Activated naive CD4-positive, alpha-beta T cell treated with anti-CD3 and anti-CD28 coated beads for 36 hours (primary cell): ENCODE measurements at places on chromosomes 5 and 9.
A peak's percentile ranks its signal among the peaks of the same experiment; 100 is the strongest.

GRCh38 chr9:93222890-93223259 is 38.9 kb downstream of the WNK2 start:
- DNase-seq, result no peak

GRCh38 chr9:133593587-133594253 is 15.5 kb downstream of the FAM163B start:
- no peak for DNase-seq

- no peak for DNase-seq
These were observed 283.6 kb downstream of the EBF1 start for GRCh38 chr5:158816011-158816696.

GRCh38 chr9:27361492-27361891 is 64.5 kb upstream of the EQTN start:
- DNase-seq, result no peak

- DNase-seq, result no peak
These were observed 6.6 kb downstream of the SPATA31E1 start for GRCh38 chr9:87889065-87889881.

DNA sequence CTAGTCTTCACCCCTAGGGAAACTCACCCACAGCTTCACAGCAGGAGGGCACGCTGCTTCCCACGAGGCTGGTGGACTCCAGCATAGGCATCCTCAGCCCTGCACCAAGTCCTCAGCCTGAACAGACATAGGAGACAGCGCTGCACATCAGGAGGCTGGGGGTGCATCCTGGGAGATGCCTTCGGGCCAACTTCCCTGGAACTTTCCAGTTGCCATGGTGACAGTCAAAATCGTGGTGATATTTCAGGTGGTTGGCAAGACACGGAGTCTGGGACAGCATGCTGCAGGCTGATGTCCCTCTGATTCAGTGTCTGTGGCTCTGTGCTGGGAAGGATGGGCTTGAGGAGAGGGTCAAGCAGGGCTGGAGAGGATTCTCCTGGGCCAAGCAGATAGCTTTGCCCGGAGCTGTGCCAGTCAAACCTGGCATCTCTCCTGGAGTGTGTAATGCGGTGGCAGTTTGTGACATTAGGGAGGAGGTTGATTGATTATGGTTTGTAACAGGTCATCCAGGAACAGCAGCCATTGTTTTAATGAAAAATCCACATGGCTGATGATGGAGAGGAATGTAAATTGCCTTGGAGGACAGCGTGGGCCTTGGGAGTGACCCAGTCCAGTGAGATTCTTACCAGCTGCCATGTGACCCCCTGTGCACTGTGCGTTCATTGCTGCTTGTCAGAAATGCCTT is 35.6 kb upstream of the SEMA4D start:
- DNase-seq, result no peak

DNA sequence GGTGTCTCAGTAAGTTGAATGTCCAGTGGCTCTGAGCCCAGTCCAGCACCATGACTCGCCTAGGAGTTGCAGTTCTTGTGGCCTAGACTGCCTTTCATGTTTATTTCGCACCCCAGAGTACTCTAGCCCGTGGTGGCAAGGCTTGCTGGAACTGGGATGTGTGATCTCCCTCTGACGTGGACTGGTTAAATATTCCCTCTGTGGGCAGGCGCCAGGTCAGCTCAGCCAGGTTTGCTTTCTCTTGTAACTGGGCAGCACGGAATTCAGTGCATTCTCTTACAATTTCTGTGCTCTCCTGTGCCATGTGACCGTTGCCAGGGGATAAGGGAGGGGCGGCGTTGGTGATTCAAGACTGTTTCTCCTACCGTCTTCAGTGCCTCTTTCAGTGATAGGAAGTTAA is 270.8 kb downstream of the KDM4C start:
- no peak for DNase-seq

GRCh38 chr9:16921855-16922254 is 51.4 kb upstream of the BNC2 start:
- DNase-seq, result no peak

DNA sequence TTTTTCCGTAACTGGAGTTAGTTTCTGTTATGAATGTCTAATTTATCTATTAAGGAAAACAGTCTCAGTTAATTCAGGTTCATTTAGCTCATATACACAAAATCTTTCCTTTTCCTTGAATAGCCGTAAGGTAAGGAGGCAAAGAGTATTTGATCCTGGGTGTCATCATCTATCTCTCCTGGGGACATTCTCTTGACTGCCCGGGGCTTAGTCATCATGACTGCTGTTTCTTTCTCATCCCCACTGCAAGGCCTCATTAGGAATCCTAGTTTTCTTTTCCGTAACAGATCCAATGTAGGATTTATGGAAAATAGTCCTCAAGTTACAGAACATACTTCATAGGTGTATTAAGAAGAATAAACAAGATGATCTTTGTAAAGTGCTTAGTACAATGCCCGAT is 134.9 kb upstream of the CHD1 start:
- DNase-seq, result no peak

GRCh38 chr5:11560915-11561697 is 343.1 kb downstream of the CTNND2 start:
- DNase-seq, result no peak

DNA sequence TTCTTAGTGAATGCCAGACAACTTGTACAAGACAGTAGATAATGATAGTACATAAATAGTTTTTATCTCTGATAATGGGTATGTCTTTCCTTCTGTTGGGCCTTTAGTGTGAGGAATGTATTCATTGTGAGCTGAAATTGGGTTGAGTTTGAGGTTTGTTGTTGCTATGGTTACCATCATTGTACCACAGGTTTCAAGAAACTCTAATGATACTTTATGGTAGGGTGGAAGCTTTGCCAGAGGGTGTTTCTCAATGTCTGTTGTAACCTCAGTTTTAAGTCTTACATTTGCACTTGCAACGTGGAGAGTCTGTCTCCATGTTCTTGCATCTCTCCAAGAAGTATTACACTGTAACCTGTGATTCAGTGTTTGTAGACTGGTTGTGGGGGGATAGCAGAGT is 1550.1 kb downstream of the MAT2B start:
- DNase-seq, result no peak

- no peak for DNase-seq
These were observed 71.1 kb downstream of the FBXL7 start for GRCh38 chr5:15571081-15571480.

DNA sequence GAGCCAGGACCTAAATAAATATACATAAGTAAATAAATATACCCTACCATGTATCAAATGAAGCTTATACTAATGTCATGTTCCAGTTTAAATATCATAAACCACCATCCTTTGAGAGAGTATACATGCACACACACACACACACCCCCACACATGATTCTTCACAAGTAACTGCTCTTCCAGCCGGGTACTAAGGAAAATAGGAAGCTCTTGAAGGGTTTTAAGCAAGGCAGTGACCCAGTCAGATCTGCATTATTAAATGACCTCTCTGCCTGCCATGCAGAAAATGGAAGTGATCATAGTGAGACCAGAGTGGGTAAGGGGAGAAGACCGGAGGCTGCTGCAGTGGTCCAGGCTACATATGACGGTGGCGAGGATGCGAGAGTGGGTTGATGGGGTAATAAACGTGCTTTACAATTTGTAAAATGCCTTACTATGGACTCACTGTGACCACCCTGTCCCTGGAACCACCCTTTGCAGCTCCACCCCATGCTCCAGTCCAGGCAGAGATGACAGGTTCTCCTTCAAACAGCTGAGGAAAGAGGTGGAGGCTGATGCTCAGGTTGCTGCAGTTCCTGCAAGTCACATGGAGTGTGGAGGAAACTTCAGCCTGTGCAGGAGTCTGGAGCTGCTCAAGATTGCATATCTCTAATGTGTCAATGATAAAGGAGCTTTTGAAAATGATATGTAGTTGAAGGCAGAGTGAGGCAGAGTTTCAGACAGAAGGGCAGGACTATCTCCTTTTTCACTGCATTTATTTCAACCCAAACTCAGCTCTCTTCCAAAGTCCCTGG is 38.8 kb upstream of the NDFIP1 start:
- DNase-seq, result no peak

DNA sequence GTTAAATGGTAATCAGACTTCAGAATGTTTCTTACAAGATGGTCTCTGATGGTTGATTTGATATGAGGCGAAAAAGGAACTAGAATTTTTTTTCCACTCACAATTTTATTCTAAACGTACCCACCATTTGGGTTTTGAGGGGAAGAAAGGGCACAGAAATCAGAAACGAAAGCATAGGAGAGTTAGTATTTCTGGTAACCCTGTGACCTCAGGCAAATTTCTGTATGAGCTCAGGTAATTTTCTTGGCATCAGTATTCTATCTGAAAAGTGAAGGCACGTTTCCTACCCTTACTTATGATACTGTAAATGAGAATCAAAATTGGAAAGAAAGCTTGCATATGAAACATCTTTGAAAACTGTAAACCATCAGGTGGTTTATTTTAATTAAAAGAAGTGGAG is 26.5 kb downstream of the TMEFF1 start:
- no peak for DNase-seq

DNA sequence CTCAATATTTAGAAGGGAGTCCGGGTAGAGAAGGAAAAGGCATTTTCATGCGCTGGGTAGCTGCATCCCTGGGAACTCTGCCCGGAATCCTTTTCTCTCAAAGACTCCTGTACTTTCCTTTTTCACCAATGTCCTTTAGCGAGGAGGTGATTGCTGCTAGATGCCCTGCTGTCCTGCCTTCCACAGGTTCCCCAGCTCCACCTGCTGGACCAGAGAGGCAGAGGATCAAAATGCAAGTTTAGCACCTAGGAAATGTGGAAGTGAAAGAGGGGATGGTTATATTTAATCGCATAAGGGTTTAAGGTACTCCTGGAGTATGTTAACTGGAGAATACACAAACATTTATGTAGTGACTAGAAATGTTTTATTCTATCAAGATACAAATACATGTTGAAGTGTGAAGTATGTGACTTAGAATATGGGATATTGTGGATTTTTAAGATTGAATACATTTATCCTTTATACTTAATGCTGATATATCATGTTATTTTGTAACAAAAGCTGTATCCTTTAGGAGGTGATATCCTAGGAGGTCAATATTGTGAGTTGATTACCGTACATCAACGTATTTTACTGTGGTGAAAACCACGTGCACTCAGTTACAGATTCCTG is 145.7 kb downstream of the ARHGAP26 start:
- DNase-seq, result peak; percentile 43

DNA sequence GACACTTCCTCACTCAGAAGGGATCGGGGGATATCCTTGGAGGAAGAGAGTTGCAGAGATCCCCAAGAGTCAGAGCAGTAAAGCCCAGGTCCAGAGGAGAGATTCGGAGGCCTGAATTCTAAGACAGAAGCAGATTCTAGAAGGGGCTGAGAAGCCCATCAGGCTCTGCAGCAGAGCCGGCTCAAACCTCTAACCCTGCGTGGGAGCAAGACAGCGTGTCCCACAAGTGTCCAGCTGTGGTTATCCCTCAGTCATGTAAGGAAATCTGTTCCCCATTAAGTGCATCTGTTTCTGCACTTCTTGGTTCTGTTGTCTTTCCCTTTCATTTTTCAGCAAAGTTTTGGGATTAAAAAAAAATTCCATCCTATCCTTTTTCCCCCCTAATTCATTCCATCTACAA is 4.8 kb upstream of the DIAPH1 start:
- DNase-seq, result no peak

DNA sequence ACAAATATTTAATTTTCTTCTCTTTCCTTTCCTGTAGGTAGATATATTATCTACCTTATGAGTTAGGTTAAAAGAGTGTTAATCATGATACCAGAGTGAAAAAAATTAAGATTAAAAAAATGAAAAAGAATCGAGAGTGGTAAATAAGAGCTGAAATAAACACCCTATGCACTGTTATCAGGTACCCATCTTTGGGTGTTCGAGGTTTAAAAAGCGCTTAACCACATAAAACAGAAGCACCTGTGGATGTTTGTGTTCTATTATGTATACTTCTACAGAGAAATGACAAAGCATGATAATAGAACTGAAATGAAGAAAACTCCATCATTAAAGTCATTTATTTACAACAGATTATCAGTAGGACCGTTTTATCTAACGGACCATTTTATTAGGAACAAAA is 25.7 kb upstream of the GCNT4 start:
- no peak for DNase-seq

DNA sequence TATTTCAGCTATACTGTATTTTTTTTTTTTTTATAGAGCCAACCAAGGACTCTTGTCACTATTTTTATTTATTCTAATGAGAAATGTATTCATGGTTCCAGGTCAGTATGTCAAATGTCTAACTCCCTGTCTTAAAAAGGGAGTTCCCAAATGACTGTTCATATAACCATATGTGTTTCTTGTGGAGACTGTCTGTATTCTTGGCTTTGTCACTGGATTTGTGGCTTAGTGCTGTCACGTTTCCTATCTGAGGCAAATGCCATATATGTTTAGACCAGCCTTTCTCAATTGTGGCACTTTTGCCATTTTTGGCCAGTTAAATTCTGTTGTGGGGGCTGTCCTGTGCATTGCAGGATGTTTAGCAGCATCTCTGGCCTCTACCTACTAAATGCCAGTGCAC is 3.1 kb downstream of the GCNT1 start:
- DNase-seq, result no peak

DNA sequence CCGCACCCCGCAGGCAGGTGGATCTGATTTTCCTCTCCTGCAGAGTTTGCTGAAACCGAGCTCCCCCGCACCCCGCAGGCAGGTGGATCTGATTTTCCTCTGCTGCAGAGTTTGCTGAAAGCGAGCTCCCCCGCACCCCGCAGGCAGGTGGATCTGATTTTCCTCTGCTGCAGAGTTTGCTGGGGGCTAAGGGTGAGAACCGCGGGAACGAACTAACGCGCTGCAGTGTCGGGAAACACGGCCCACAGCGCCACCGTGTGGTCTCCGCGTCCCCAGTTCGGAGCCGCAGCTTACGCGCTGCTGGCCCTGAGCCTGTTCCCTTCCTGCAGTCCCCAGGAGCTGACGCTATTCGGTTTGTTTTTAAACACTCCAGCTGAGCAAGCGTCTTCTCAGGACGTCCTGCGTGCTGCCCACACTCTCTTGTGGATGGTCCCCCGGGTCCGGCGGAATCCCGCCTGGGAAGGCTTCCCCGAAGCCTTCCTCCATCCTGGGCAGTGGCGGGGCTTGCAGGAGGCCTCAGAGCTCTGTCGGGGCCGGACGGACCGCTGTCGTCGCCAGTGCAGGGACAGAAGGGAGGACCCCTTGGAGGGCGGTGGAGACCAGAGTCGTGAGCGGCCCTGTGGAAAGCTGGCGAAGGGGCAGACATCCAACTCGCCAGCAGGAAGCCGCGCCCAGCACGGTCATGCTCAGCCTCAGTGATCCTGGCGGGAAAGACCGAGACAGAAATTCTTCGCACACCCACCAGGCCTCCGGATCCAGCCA is 121.2 kb upstream of the LPCAT1 start:
- DNase-seq, result peak; percentile 80

- no peak for DNase-seq
These were observed 29.8 kb downstream of the FBXL7 start for GRCh38 chr5:15529821-15530220.

- no peak for DNase-seq
These were observed 11.3 kb upstream of the SVEP1 start for GRCh38 chr9:110590816-110591215.

DNA sequence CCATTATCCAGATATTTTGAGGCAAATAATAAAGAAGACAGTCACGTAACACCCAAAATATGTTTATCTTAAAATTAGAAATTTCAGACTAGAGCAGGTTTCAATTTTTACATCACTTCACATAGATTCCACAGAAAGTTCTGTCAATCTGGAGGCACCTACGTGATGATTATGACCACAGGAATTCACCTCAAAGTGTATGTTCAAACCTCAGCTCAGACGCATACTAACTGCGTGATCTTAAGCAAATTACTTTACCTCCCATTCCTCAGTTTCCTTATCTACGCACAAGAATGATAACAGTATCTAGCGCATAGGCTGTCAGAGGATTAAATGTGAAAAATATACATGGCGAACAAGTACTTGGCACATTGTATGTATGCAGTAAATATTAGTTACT is 5.9 kb upstream of the CDH6 start:
- no peak for DNase-seq
